ENCODE measurements at places on chromosomes 1 and 21.

GRCh38 chr1:31413405-31414001, 490 bp downstream of the SERINC2 start:
- peak; percentile 31 for DNase-seq

GRCh38 chr1:209383907-209384709, 199.4 kb upstream of the CAMK1G start:
- DNase-seq = no peak

GRCh38 chr1:115296981-115297380, 41.1 kb downstream of the NGF start:
- DNase-seq = no peak

- DNase-seq = no peak
Observed at GRCh38 chr1:234400773-234401172, 27.5 kb downstream of the COA6 start.

- DNase-seq = no peak
Observed at GRCh38 chr1:15683345-15684039, 628 bp upstream of the PLEKHM2 start.

DNA sequence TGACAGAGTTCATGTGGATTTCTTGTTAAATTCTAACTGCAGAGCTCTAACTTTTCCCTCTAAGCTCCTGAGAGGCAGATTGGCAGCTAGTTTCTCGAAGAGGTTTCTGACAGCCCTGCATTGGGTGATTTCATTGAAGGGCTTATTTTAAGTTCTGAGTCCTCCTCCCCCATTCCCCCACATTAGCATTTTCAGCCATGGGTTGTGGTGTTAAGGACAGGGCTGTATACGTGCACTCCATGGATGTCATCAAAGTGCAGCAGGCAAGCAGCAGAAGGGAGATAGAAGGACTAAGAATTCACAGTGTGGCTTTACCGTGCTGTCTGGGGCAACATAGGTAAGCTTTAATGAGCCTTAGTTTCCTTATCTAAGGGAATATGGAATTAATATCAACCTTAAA, 19.0 kb downstream of the CRYZ start:
- no peak for DNase-seq

DNA sequence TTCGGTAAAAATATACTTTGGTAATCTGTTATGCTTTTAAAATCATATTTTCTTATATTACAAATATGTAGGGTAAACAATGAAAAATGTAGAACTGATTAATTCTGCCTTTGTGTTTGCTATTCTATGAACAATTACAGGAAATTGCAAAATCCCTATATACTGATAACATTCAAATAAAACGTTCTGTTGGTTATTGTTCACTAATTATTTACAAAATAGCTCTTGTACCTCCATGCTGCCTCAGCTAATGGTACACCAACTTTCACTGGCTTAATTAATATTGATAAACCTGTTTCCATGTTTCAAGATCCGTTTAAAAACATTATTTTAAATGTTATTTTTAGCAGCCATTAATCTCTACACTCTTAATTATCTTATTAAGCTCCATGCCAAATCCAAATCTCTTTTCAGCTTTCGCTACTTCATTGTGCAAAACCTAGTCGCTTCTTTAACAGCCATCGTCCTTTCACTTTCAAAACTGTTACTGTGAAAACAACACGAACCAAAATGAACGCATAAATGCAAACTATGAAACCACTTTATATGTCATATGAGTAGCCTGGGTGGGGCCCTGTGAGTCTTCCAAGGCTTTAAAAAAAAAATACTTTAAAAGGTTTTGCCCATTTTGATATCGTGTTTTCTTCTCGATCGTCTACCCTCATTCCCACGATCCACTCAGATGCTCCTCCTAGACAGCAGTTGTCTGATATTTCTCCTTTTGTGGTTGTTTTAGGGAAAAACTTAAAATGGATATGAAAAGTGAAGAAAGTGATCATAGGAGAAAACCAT, 807.1 kb downstream of the USP25 start:
- peak; percentile 21 for DNase-seq

DNA sequence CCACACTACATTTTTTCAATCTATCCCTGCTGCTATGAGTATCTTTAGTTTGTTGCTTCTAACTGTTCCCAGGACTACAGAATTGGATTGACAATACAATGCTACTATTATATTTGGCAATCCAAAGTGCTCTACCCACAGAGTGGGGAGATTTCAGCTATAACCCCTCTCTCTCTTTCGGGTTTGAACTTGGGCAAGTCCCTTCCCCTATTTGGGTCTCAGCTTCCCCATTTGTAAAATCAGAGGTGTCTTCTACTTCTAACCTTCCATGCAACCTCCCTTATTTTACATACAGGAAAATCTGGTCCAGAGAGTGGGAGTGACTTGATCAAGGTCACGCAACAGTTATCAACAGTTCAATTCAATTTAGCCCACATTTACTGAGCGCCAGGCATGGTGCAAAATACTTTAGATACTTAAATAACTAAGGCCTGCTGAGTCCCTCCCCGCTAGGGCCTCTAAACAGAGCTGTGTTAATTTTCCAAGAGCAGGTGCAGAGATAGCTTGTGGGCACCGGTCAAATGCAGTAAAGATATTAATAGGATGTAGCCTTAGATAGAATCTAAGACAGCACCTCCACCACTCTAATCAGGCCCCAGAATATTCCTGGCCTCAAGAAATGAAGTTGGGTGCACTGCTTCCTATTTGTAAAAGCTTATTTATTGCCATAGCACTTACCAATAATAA, 9.4 kb upstream of the GPX7 start:
- no peak for DNase-seq

GRCh38 chr1:204992998-204993314, 50.1 kb upstream of the CNTN2 start:
- DNase-seq = no peak

- DNase-seq = no peak
Observed at GRCh38 chr21:33828083-33828482, 87.5 kb downstream of the ATP5PO start.

- DNase-seq = no peak
Observed at GRCh38 chr1:77412069-77412819, 130.4 kb downstream of the AK5 start.

GRCh38 chr1:67407498-67407897, 22.7 kb downstream of the SERBP1 start:
- no peak for DNase-seq

DNA sequence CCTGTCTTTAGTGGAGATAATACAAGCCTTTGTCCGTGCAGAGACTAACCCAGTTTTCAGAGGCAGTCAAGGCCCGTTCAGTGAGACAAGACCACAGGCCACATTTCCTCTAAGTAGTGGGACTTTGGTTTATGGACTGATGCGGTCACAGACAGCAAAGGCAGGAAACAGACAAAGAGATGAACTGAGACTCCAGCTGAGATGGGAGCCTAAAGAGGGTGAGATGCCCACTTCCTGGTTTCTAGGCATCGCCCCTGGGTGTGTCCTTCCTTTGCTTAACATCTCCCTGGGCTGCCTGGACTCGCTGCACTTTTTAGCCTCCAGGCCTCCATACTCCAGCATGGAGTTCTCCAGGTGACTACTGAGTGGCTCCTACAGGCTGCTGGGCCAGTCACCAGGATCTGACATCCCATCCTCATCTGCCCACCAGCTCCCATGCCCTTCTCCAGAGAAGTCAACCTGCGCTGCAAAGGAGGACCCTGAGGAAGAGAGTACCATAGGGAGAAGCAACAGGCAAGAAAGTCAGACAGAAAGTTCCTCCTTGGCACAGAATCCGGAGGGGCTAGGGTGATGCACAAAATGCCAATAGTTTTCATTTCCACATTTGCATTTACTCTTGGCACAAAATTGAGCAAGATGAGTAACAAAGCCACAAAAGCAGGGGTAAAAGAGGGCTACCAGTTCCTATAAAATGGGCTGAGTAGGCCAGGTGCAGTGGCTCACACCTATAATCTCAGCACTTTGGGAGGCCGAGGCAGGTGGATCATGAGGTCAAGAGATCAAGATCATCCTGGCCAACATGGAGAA, 15.1 kb downstream of the THEMIS2 start:
- DNase-seq = no peak

GRCh38 chr1:227774821-227775661, 39.8 kb downstream of the SNAP47 start:
- no peak for DNase-seq

Data from NCI-H524 (cell line).